ENCODE measurements at places on chromosomes 2 and 18. TPM values are rescaled to one million over a fixed set of nuclear protein-coding genes. Genes with fewer than 3 reads are reported as not detected.

GRCh38 chr2:111116011-111116746, 4.5 kb upstream of the BCL2L11 start:
- H3K4me1 ChIP-seq = peaks cover 15% of the 10 kb centered on the region
- no peak for DNase-seq
- H3K27me3 ChIP-seq = peaks cover 9% of the 10 kb centered on the region
- no peak overlapping the region for H3K4me3 ChIP-seq
- no peaks in the 10 kb centered on the region for H3K36me3 ChIP-seq

DNA sequence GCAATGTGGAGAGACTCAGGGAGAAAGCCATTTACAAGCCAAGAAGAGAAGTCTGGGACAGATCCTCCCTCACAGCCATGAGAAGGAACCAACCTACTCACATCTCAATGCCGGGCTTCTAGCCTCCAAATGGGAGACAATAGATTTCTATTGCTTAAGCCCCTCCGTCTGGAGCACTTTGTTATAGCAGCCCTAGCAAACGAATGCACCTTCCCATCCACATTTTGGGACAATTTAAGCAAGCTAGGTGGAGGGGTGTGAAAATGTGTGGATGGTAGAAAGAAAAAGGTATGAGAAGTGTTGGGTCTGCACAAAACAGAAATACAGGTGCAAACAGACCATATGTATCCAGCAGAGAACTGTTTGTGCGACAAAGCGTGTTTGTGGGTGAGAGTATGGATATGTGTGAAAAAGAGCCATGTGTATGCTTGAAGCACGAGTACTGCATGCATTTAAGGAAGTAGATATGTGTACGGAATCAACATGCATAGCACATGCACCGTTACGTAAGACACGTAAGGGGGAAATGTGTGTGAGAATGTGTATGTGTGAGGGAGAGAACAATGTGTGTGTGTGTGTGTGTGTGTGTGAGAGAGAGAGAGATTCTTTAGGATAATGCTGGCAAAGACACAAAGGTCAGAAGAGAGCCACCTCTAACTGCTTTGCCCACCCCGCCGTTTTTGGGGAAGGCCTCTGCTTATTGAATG, 13.1 kb upstream of the E2F6 start:
- no peaks in the 10 kb centered on the region for H3K27me3 ChIP-seq
- no peak overlapping the region for H3K4me3 ChIP-seq
- no peak overlapping the region for H3K27ac ChIP-seq
- H3K36me3 ChIP-seq = no peaks in the 10 kb centered on the region
- DNase-seq = no peak

GRCh38 chr2:232731470-232731869, 34.3 kb downstream of the GIGYF2 start:
- H3K27ac ChIP-seq = no peak overlapping the region
- DNase-seq = no peak
- H3K27me3 ChIP-seq = no peaks in the 10 kb centered on the region
- H3K36me3 ChIP-seq = peaks cover 2% of the 10 kb centered on the region
- H3K4me3 ChIP-seq = no peak overlapping the region
- H3K4me1 ChIP-seq = peaks cover 6% of the 10 kb centered on the region

- H3K27me3 ChIP-seq = no peaks in the 10 kb centered on the region
- no peak overlapping the region for H3K4me3 ChIP-seq
- no peaks in the 10 kb centered on the region for H3K4me1 ChIP-seq
- no peak for DNase-seq
- H3K27ac ChIP-seq = no peak overlapping the region
Observed at GRCh38 chr2:113926314-113926713, 36.4 kb downstream of the ACTR3 start.

DNA sequence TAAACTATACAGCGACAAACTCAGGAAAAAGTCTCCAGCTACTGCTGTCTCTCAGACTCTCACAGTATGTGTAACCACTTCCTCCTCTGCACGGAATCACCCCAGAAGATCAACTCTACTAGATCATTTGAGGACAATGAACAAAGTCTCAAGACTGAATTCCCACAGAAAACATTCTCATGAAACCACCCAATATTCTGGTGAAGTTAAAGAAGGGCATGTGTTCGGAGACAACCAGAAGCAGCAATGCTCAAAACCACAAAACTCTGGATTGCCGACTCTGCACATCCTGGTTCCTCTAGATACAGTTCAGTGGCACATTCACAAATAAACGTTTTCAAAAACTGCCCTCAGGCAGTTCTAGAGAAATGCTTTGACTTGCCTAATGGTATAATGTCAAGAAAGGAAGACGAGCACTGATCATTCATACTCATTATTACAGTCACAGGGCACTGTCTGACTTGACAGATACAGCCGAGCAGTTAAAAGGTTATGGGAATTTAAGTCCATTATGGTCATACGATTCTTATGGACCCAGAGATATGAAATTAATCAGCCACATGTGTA, 91.9 kb upstream of the STK17B start:
- H3K27ac ChIP-seq = no peak overlapping the region
- no peak for DNase-seq
- H3K4me1 ChIP-seq = no peaks in the 10 kb centered on the region

GRCh38 chr2:68937346-68938055, 15.2 kb downstream of the GKN2 start:
- H3K27ac ChIP-seq = no peak overlapping the region
- H3K4me3 ChIP-seq = no peak overlapping the region
- no peak for DNase-seq
- H3K36me3 ChIP-seq = no peaks in the 10 kb centered on the region
- no peaks in the 10 kb centered on the region for H3K4me1 ChIP-seq

GRCh38 chr2:217152831-217153230, 293.0 kb upstream of the TNP1 start:
- H3K4me3 ChIP-seq = no peak overlapping the region
- DNase-seq = no peak
- no peaks in the 10 kb centered on the region for H3K36me3 ChIP-seq
- peaks cover 7% of the 10 kb centered on the region for H3K4me1 ChIP-seq

DNA sequence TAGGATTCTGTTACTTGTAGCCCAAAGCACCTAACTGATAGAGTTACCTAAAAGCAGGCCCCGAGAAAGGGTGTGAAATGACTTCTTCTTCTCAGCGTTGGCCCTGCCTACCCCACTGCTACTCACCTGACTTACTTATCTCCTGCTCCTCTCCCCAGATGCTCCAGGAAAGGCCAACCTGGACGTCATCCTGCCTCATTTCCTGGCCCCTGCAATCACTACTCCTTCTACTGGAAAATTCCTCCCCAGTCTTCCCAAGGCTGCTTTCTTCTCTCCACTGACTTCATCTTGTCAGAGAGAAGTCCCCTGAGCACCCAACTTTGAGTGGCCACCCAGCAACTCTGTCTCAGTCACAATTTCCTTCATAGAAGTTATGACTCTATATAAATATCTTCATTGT, 63.4 kb upstream of the KLF7 start:
- H3K4me1 ChIP-seq = peaks cover 20% of the 10 kb centered on the region
- H3K27me3 ChIP-seq = no peaks in the 10 kb centered on the region
- no peaks in the 10 kb centered on the region for H3K36me3 ChIP-seq
- no peak for DNase-seq
- H3K27ac ChIP-seq = no peak overlapping the region

NEB gene
- 7,790 TPM for total RNA-seq

DYSF gene
- total RNA-seq = 114 TPM

CXCR4 gene
- total RNA-seq = 3.0 TPM

LOXHD1 gene
- 0.13 TPM for total RNA-seq

UGT1A10 gene
- total RNA-seq = not detected

IL1R1 gene
- 22.4 TPM for total RNA-seq

IL1R2 gene
- 2.7 TPM for total RNA-seq

NFU1 gene
- 83.4 TPM for total RNA-seq

ZNF516 gene
- 9.6 TPM for total RNA-seq

RAMP1 gene
- total RNA-seq = 90.4 TPM
